ENCODE measurements at places on chromosomes 4 and X.

GRCh38 chr4:168740691-168741090, 243.8 kb downstream of the PALLD start:
- peak; percentile 27 for DNase-seq

GRCh38 chr4:123621072-123621705, 224.6 kb downstream of the SPRY1 start:
- no peak for DNase-seq

GRCh38 chrX:27251369-27251768, 211.8 kb downstream of the PPP4R3C start:
- DNase-seq, result no peak

DNA sequence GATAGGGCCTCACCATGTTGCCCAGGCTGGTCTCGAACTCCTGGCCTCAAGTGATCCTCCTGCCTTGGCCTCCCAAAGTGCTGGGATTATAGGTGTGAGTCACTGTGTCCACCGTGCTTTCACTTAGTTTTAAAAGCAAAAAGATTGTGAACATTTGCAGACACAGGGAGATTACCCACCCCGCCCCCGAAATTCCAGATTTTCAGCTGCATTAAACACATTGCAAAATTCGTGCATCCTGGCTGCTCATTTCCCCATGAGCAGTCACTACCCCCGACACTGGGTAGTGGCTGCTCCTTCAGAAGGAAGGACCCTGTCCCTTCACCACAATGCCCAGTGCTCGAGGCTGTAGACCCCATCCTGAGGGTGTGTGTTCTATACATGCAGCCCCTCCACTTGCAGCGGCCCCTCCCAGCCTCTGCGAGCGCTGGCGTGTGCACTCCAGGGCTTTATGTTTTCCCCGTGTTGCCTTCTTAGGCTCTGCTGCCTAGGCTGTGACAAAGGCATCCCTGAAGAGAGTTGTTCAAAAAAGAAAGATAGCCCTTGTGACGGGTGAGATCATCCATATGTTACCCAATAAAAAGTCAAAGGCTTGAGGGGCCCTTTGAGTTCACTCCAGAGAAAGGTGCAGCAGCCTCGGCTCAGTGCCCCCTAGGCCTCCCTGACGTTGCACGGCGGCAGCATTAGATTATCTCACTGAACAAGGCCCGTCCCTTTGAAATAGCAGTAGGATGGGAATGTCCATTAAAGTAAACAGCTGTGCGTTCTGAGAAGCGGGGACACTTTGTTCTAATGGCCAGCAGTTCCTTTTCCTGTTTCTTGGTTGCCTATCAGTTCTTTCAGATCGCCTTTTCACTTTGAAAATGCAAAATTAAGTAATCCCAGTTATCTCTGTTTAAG, 71.6 kb downstream of the SHROOM2 start:
- DNase-seq, result no peak

DNA sequence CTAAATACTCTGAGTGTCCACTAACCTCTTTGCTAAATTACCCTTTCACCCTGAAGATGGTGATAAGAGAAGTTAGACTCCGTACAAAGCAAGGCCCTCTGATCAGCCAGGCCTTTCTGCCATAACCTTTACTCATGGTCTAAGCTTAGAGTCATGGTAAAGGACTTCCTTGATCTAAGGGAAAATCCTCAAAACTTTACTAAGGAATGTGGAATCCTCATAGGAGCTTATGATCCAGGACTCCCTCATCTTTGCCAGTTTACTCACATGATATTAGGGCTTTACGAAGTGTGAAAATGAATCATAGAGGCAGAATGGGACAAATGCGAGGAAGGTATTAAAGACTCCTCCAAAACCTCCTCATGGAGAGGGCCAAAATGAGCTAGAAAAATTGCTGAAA, 7.9 kb upstream of the FAM13A start:
- no peak for DNase-seq

DNA sequence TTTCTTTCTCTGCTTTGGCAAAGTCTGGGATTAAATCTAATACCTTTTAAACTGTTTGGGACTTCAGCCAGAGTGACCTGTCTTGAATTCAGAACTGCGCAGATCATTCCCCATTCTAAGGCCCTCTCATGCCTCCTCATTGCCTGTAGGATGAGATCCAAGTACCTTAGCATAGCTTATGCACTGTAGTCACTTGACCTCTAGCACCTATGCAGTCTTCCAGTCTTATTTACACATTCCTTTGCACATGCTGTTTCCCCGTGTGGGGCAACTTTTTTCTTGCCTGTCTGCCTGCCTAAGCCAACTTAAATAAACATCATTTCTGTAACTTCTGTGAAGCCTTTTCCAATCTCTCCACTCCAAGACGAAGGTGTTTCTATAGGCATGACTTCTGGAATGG, 68.4 kb downstream of the AR start:
- DNase-seq, result peak; percentile 52

DNA sequence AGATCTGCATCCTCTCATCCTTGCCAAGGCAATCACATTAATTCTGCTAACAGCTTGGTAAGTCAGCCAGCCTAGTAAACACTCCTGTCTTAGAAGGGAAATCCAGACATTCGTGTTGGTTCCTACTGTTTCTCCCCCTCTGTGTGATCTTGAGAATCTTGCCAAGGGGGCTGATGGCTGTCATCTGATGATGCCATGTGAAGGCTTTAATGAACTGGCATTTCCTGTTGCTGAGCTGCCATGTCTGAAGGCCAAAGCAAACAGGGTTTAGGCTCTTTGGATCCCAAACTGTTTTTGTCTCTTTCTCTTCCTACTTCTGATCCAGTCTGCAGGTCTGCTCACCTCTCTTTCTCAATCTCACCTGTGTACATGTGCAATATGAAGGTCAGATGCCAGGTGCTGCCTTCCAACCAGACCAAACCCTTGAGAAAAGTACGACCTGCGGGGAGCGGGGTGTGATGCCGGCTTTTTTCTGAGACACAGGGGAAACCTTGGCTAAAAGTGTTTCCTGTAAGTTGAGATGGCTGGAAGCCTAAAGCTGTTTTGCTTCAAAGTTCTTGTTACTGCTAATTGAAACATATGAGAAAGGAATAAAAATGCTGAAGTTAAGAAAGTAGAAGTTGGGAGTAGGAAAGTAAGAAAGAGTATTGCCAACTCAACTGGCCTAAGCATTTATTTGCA, 532.9 kb downstream of the ANKRD50 start:
- peak; percentile 42 for DNase-seq

GRCh38 chr4:33149658-33150524, 2429.7 kb downstream of the PCDH7 start:
- no peak for DNase-seq

- no peak for DNase-seq
Observed at GRCh38 chr4:184024637-184025036, 119.5 kb downstream of the STOX2 start.

DNA sequence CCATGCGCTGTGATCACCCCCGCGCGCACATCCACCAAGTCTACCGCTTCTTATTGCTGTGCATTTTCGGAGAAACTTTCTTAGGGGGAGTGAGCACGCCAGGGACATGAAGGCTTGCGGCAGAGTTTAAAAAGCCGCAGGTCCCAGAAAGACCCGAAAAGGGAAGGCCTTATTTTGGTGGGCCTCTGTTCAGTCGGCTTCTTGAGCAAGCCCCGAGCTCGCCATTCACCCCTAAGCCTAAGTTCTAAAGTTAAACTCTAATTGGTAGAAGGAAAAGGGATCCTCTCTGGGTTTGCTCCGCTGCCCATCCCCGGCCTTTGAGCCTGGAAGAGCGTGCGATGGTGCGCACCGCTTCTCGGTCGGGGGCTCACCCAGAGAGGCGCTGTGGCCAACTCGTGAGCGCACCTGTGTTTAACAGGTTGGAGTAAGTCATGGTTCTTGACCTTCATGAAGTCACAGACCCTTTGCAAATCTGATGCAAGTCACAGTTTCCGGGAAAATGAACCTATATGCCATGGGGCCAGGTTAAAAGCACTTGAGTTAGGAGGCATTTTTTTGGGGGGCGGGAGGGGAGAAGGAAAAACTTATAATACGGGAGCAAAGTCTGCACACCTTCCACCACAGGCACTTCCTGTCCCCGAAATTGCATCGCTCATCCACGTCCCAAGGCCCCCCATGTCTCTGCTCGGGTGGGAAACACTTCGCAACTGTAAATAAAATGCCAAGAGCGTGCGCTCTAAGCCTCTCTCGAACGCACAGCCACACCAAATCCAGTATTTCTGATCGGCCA, 1.9 kb downstream of the PHOX2B start:
- no peak for DNase-seq

All from fibroblast of gingiva (primary cell).